ENCODE measurements at places on chromosomes 7 and 10.

GRCh38 chr7:157964016-157964415 is 623.6 kb downstream of the PTPRN2 start:
- DNase-seq = peak; percentile 28

DNA sequence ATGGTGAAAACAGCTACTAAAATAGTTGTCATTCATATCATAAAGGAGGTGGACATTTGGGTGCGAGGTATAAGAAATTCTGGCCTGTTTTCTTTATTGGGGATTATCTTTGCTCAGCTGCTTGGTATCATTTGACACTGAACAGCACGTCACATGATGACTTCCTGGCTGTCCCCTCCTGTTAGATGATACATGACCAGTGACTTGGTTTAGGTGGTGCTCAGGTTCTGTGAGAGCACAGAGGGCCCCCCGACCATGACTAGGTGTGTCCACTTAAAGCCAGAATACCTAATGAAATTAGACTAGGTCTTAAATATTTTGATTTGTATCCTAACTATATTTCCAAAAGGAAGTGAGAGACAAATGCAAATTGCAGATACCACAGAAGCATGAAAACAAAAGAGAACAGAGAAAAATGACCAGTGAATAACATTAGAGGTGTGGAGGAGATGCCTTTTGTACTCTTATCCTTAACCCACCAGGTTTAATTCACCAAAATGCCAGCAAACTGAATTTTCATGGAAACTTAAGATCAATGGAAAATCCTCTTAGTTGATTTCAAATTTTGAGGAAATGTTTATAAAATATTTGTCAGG is 50.6 kb upstream of the GJD4 start:
- DNase-seq = no peak

DNA sequence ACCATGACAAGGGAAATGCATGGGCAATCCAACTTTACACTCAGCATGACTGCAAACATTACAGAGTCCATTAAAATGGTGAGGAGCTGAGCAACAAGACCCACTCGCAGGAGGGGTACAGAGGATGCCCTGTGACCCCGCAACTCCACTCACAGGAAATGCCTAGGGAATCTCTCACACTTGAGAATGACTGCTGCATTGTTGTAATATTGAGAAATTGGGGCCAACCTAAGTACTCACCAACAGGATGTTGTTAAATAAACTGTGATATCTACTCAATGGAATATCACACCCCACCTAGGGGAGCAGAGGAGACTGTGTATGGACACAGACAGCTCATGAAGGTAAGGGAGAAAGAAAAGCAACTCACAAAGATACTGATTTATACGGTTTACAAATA is 53.4 kb upstream of the CAMK2B start:
- no peak for DNase-seq

GRCh38 chr7:117149692-117150091 is 173.2 kb downstream of the WNT2 start:
- no peak for DNase-seq

DNA sequence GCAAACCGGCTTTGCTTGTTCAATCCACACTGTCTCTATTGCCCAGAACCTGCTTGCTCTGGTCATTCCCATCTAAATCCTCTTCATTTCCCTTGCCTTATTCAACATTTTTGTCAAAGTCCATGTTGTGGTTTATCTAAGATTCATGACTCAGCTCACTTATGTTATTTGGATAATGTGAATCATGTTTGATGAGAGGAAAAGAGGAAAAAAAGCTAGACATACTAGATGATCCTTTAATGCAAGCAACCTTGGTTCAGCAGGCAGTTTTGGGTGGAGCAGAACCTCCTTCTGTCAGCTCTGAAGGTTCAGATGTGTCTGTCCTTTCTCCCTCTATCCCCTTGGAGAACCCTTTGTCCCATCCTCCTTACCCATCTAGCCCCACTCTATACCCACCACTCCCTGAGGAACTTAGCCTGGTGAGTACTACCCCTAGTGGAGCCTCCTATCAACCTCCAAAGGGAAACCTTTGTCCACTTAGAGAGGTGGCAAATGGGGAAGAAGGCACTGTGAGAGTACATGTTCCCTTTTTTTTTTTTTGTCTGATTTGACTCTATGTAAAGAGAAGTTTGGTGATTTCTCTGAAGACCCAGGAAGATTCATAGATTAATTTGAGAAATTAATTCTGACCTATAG is 2.1 kb upstream of the SAMD9L start:
- no peak for DNase-seq

- DNase-seq = peak; percentile 71
These were observed 40.0 kb downstream of the SVOPL start for GRCh38 chr7:138661069-138661635.

DNA sequence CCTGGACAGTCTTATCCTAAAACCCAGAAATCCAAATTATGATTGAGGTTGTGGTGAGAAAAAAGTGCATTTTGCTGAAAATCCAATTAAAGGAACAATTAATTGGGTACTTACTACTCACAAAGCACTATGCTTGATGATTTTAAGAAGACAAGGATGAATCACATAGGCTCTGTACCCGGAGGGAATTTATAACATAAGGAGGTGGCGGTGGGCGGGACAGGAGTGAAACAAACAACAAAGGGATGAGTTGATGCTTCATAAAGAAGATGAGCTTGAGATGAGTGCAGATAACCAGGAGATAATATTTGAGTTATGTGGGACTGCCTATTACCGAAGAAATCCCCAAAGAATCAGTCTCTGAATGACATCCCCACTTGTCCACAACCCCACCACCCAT is 171.1 kb upstream of the FZD8 start:
- no peak for DNase-seq

DNA sequence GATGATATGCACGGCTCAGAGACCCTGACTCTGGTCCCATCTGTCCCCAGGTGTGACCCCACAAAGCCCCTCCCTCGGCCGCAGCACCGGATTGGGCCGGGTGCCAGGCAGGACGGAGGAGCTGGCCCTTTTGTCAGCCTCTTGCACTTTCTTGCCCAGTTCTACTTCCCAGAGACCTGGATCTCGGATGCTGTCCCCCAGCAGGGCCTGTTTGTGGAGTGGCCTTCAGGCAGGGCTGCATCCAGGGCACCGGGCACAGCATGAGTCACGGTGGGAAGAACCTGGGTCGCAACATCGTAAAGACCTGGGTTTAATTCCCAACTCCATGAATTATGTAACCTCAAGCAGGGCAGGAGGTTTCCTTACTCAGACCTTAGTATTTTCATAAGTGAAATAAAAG is 158.4 kb upstream of the SH2B2 start:
- DNase-seq = no peak

DNA sequence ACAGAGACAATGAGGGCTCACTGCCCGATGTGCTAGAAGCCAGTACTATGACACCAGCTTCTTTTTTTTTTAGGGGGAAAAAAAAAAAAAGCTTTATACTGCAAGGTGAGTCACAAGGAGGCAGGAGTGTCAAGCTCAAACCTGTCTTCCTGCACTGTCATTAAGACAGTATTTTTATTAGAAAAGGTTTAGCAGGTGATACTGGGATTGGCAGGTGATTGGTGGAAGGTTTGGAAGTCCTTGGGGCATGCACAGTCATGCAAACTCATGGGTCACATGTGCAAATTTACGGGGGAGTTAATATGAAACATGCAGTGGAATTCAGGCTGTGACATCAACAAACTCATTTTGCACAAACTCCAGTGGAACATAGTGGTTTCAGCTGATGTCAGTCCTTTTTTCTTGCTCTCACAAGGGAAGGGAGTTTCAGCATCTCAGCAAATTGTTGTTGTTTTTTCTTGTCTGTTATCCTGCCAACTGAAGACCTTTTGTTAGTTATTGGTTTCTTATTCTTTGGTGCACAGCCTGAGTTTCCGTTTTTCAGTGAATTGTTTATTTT is 530.6 kb downstream of the ANKRD7 start:
- DNase-seq = peak; percentile 53

DNA sequence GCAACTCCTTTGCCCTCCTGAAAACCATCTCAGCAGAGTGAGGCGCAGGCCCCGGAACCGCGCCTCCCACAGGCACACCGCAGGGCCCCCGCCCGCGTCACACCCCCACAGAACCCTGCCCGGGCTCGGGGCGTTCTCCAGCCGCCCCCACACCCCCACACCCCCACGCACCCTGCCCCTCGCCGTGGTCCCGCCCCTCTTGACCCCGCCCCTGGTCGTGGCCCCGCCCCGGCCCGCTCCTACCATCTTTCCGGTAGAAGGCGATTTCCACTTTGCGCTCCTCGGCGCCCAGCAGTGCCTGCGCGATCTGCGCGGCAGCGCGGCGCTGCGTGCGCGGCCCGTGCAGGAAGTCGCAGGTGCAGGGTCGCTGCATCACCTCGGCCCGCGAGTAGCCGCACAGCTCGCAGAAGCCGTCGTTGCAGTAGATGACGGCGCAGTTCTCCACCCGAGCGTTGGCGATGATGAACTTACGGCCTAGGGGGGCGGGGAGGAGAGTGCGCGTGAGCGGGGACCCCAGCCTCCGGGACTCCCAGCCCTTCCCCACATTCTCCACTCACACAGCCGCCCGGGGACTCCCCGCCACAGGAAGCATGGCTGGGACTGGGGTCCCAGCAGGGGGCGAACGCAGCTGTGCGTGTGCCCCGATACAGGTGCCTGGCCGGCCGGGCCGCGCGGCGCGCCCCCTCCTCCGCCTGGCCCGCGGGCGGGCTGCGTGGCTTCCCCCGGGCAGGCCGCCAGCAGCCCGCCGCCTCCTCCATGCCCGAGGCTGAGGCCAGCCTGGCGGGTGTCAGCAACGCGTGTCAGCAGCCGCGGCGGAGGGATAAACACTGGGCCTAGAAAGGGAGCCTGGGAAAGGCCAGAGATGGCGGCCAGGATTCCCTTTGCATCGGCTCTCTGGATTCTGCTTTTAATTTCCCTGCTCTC is 3.4 kb downstream of the KCNH2 start:
- no peak for DNase-seq

- peak; percentile 22 for DNase-seq
These were observed 103.3 kb downstream of the CLEC2L start for GRCh38 chr7:139626817-139627216.

- DNase-seq = no peak
These were observed 42.0 kb upstream of the OIT3 start for GRCh38 chr10:72851509-72851908.
